Chondrocyte (in vitro differentiated cells): ENCODE measurements at places on chromosomes 3 and 15.

GRCh38 chr15:72481015-72481659 is 7.0 kb downstream of the ARIH1 start:
- DNase-seq, result no peak

GRCh38 chr15:68224546-68225250 is 4.8 kb downstream of the CLN6 start:
- peak; percentile 40 for DNase-seq

DNA sequence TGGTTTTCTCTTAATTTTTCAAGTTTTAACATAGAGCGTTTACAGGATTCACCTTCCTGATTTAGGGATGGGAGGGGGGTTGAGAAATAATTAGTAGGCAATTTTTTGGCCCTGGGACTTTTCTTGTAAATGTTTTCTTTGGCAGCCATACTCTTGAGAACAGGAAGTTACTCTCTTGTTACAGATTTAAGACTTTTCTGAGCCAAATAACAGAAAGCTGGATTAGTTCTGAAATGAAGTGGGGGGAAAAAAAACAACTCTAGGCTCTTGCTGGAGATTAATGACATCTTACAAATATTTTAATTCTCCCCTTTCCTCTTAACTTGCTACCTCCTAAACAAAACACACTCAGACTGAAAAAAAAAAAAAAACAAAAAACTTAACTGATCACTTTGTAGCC is 13.8 kb upstream of the POLR2M start:
- DNase-seq, result no peak

DNA sequence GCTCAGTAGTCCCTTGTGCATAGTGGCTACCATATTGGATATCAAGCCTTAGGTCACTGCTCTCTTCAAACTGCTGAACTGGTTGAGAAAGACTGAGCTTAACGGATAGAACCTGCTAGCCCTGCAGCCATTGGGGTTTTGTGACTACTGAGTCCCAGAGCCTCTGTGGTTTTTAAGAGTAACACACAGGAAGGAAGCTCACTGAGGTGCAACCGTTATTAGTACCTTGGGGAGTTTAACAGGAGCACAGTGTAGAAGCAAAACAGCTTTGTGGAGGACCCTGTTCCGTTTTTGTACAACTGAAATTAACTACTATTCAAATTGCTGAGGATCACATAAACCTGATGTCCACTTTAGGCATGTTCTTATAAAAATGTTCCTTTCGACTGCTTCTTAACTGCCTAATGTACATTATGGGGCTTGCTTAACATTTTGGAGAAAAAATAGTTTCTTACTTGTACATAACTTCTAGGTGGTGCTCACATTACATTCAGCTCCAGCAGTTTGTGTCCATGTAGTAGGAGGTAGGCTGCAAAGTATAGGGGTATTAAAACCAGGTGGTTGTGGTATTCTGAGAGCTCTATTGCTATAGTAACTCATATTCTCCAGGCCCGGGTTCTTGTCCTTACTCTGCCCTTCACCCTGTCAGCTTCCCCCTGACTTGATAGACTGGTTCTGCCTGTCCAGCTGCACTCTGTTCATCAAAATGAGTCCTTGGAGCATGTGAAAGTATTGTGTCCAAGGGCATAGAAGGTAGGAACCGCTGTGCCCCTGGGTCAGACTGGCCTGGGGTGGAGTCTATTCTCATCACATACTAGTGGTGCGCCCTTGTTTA is 17.3 kb downstream of the PXK start:
- DNase-seq, result no peak

DNA sequence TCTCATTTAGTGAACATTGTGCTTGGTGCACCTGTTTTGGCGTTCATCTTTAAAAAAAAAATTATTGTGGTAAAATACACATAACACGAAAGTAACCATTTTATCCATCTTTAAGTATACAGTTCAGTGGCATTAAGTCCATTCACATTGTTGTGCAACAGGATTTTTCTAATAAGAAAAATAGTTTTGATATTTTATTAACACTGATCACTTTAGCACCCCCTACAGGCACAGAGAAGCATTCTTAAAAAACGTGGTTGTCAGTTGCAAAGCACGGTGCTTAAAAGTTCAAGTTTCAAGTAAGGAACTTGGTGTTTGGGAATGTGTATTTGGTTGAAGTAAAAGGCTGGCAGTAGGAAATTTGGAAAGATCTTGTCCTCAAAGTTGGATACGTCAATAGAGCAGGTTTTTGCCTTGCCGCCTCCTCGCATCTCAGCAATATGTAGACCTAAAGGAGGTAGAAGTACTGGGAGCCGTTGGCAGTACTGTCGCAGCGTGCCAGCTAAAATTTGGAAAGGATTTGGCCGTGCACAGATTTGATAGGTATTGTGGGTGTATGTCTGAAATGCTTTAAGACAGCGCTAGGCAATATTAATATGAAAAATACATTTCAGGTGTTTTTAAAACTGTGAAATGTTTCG is 110.4 kb downstream of the LRRC28 start:
- DNase-seq, result no peak

GRCh38 chr15:70539912-70540530 is 223.3 kb downstream of the UACA start:
- DNase-seq, result no peak

DNA sequence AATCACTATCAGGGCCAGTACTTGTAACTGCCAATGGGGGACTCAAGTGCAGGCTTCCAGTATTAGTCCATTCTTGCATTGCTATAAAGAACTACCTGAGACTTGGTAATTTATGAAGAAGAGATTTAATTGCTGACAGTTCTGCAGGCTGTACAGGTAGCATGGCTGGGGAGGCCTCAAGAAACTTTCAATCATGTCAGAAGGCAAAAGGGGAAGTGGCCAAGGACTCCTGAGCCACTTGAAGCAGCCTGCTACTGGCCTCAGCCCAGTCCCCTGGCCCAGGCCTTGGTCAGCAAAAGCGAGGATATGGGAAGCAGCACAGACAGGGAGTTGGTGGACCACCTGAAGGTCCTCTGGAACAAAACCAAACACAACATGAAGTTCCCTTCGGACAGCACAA is 29.2 kb upstream of the OR5K1 start:
- DNase-seq, result no peak

GRCh38 chr3:97350971-97351370 is 413.6 kb upstream of the ARL6 start:
- DNase-seq, result no peak

GRCh38 chr3:194485468-194485880 is 1.3 kb downstream of the ATP13A3 start:
- DNase-seq, result no peak

DNA sequence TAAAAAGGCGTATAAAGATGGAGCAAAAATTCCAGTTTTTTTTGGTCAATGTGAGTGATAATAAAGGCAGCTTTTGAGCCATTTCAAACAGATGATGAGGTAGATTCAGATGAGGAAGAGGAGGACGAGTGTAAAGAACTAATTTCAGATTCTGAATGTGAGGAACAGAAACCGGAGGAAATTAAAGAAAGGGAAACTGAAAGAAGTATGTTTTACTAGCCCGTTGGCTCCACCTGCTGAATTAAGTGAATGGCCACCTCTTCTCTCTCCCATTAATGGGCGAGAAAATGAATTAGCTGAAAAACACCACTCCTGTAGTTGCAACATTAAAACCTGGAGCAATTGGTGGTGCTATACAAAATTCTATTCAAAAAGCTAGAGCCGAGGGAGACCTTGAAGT is 55.4 kb downstream of the CYP19A1 start:
- no peak for DNase-seq

- DNase-seq, result no peak
Observed at GRCh38 chr3:46386205-46386604, 15.5 kb downstream of the CCR5 start.

GRCh38 chr15:31556494-31557150 is 230.0 kb downstream of the KLF13 start:
- DNase-seq, result no peak

GRCh38 chr15:76979331-76979925 is 15.5 kb upstream of the PSTPIP1 start:
- DNase-seq, result no peak

- DNase-seq, result no peak
Observed at GRCh38 chr3:110741891-110742290, 329.7 kb upstream of the NECTIN3 start.

DNA sequence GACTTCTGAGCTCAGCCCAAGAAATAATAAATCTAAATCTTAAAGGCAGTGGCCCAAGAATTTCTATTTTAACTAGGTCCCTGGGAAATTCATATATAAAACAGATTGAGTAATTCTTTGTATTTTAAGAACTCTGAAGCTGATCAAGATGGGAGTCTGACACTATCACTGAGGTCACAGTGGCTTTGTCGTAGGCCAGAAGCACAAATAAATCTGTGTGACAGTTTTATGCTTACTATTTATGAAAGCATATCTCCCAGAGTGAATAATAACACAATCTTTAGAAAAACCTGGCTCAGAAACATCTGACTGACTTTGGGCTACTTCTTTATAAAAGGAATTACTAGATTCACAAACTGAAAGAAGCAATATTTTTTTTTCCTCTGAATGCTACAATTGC is 51.9 kb downstream of the SLITRK3 start:
- no peak for DNase-seq

GRCh38 chr3:30253832-30254231 is 352.6 kb upstream of the TGFBR2 start:
- no peak for DNase-seq

DNA sequence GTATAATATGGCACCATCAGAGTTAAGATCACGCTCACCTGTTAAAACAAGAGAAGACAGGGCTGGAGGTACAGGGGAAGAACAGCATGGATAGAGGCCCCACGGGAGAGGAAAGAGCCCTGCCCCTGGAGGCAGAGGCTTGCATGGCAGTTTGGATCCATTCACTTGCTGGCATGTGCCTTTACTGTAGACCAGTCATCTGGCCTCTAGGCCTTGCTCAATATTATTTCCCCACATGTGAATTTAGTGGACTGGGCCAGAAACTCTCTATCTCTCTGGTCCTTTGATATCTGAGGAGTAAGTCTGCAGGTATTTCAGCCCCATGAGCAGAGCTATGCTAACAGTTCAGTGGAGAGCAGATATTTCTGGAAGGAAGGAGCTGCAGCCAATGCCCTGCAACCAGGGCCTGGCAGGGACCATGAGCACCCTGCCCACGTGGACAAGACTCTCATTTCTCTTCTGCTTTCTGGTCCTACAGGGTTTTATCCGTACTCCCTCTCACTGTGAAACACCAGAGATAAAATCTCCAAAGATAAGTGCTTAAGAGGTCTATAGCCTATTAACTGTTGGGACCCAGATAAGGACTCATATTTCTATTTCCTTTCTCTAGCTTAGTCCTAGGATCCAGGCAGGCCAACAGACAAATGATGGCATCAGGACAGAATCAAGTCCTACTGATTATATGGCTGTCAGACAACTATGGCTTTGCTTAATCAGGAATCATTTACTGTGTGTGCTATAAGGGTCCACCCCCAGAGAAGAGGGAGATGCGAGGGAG is 65.0 kb downstream of the CLDN11 start:
- no peak for DNase-seq

DNA sequence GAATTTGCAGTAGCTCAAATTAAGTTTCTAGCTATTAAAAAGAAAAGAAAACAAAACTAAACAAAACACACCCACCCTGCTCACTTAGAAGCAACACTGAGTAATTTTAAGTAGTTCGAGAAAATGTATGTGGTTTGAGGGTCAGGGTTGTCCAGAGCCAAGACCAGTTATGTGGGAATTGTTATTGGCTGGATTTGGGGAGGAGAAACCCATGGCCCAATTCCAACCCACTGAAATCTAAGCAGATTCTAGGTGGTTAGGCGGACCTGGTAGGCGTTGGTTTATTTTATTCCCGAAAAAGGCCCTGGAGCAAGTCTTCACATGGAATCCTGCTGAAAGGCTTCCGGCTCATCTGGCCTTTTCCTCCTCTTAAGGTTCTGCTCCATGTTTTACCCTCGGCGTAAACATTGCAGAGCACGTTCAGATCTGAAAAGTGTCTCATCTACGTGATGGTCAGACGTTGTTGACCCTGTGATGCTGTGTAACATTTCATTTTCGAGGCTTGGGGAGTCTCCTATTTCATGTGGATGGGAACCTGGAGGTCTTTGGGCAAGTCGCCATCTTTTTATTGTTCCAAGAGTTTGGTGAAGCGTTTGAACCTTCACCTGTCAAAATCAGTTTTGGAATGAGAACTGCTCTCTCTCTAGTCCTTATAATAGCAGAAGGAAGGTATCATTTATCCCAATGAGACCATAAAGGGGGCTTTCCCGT is 64.0 kb downstream of the FLNB start:
- no peak for DNase-seq

GRCh38 chr3:11510001-11510340 is 133.7 kb downstream of the VGLL4 start:
- no peak for DNase-seq

- no peak for DNase-seq
Observed at GRCh38 chr3:173529062-173529711, 131.6 kb downstream of the NLGN1 start.

- DNase-seq, result no peak
Observed at GRCh38 chr3:62090519-62090918, 282.8 kb downstream of the FEZF2 start.

DNA sequence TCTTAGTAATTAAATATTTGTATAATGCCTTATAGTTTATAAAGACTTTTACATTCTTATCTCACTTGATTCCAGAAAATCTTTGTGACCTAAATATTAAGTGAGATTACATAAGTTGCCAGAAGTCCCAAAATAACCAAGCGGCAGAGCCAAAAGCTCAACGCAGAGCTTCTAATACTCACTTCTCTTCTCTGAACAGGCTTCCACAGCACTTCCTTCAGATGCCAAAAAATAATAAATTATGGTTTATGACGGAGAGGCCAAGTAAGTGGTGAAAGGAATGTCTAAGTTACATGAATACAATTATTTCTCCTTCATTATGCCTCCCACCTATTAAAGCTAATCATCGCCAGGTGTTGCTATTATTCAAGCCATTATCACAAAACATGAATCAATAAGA is 110.3 kb downstream of the GBE1 start:
- no peak for DNase-seq

- no peak for DNase-seq
Observed at GRCh38 chr3:137065381-137065780, 107.6 kb downstream of the IL20RB start.

- no peak for DNase-seq
Observed at GRCh38 chr3:47940232-47940631, 76.0 kb downstream of the MAP4 start.
